NCI-H1048 (cell line): ENCODE measurements at places on chromosomes 7 and 10.
A peak's percentile ranks its signal among the peaks of the same experiment; 100 is the strongest.

DNA sequence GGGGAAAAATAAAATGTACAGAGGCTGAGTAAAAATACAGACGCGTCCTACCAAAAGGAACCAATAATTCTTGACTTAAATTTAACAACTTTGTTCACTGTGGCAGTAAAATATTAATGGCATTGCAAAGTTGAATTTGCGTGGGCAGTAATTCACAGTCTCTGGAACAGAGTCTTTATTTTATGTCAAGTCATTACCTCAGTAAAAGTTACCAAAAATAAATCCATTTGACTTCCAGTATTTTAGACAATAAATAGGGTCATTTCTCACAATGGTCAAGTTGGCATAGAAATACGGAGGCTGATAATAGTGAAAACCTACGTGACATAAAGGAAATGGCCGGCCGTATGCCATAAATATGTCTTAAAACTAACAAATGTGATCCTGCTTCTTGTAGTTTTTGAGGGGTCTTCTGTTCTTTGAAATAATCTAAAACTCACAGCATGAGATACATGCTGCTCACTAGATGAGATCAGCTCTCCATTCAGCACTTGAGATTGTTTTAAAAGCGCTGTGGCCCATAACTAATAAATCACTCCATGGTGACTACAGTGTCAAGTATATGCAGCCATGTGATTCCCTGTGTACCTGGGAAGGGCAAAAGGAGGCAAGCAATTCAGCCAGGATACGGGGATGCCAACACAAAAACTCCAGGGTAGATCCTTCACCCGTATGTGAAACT lies 75.3 kb downstream of the DOCK4 start:
- no peak for DNase-seq

- DNase-seq: no peak
These were observed 82.9 kb upstream of the WDR11 start for GRCh38 chr10:120768227-120768626.

GRCh38 chr7:100483722-100484672 lies at the start of gene NYAP1:
Gene NYAP1, plus strand, starts transcription at chr7:100483927. Its CDS starts 1,385 bp downstream, at chr7:100485312.
- peak; percentile 15 for DNase-seq

- peak; percentile 44 for DNase-seq
These were observed at the start of gene NRCAM for GRCh38 chr7:108455998-108456677. Gene NRCAM, minus strand, starts transcription at chr7:108456436. Its CDS starts 216,372 bp downstream, at chr7:108240064.

DNA sequence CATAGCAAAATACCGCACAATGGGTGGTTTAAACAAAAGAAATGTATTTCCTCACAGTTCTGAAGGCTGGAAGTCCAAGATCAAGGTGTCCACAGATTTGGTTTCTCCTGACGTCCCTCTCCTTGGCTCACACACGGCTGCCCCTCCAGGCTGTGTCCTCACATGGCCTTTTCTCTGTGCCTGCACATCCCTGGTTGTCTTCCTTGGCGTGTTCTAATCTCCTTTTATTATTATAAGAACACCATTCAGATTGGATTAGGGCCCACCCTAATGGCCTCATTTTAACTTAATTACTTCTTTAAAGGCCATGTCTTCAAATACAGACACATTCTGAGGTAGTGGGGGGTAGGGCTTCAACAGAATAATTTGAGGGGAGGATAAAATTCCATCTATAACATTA lies 87.9 kb downstream of the FZD1 start:
- DNase-seq: no peak

DNA sequence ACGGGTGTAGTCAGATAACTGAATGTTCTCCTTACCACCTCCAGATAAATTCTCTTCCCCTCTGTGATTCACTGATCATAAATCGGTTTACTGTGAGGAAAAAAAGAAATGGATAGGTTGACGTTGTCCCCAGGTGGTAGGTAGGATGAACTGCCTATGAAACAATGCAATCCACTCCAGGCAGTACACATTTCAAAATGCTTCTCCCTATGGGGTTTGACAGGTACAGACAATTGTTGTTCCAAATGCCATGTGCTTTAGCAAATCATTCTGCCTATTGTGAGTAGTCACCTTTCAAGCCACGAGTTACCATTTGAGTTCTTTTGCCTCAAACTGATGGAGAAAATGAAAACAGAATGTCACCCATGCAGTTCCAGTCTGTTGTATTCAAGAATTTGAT lies 21.8 kb downstream of the VIM start:
- no peak for DNase-seq

DNA sequence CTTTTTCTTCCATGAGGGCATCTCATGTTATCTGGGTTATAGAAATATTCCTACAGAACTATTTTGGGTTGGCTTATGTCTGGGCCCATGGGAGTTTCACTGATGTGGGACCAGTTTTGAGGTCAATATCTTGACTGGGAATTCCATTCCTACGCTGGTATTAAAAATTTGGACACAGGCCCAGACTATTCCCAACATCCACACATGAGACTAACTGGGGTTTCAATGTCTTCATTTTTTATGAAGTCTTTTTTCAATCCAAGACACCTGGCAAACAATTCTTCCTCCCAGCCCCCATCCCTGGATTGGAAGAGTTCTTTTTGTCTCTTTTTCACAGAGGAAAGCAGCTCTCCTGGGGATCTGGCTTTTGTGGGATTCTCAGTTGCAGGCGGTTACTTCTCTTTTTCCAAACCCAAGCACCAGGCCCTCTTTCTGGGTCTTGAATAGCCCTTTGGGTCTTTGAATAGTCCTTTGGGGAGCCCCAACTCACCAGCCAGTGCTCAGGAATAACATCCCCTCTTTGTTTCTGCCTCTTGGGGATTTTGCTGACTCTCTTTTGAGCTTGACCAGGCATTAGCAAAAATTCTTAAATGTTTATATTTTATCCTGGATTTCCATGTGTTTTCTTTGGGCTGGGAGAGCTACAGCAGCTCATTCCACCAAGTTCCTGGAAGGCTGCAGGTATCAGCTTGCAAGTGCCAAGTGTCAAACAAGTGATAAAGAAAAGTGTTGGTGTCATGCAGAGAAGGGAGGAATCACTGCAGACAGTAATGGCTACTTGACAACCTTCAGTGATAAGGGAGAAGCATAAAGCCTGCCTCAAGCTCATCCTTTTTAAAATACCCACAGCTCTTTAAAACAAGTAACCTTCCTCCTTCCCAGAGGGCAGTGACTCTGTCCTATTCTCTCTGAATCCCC lies 234.3 kb downstream of the ADAM12 start:
- DNase-seq: no peak

GRCh38 chr7:150992833-150993302 lies 2.1 kb downstream of the NOS3 start:
- no peak for DNase-seq

DNA sequence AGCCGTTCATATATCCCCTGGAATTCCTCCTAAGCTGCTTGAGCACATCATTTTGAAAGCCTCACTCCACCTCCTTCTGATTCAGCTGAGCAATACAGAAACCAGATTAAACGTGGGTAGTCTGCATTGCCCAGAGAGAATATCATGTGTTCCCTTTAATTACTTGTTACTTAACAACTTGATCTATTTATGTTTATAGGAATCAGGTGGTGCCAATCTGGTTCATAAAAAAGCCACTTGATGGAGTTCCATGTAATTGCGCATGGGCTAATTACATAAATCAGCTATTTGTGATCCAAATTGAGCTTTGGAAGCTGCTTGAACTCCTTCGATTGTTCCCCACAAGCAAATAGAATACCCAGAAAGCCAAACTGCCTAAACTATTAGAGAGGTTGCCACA lies 114.7 kb upstream of the ADCY1 start:
- no peak for DNase-seq

DNA sequence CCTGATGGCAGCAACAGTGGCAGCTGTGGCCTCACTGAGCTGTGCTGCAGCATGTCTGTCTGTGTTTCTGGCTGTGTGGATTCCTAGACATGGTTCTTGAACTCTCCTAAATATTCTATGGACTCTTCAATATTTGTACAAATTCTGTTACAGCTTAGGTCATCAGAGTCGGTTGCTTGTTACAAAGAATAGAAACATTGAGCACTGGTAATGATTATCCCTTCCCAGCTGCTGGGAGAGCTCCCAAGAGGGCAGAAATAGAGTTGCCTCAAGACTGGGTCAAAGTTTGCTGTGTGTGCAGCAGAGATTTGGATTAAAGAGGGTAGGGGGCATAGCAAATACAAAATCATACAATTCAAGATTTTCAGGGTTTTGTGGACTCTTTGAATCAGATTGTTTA lies 337.1 kb upstream of the AKR1E2 start:
- DNase-seq: no peak

GRCh38 chr7:39094731-39095130 lies 117.0 kb downstream of the POU6F2 start:
- no peak for DNase-seq

- DNase-seq: no peak
These were observed 98.3 kb downstream of the HBP1 start for GRCh38 chr7:107267138-107267537.

DNA sequence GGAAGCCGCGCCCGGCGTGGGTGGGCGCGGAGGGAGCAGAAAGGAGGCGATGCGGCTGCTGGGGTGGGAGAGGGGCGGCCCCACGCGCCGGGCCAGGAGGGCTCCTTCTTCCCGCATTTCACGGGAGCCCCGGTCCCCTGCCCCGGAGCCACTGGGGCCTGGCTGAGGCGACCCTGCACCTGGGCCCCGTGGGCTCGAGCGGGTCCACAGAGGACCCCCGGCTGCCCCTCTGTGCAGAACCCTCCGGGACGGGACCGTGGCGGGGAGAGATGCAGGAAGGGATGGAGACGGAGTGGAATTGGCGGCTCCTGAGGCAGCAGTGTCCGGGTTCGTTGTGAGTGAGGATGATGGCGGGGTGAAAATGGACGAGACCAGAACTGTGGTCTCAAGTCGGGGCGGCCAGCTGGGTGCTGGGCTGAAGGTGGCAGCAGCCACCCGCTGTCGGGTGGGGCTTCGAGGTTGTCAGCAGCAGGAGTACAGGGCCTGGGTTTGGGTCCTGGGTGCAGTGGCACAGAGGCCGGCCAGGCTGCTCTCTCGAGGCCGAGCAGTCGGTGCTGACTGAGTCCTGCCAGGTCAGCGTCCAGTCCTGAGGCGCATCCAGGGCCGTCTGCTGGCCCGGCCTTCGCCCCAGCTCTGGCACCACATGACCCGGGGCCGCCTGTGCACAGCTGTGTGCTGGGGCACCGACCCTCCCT lies 80.4 kb downstream of the VIPR2 start:
- DNase-seq: no peak

DNA sequence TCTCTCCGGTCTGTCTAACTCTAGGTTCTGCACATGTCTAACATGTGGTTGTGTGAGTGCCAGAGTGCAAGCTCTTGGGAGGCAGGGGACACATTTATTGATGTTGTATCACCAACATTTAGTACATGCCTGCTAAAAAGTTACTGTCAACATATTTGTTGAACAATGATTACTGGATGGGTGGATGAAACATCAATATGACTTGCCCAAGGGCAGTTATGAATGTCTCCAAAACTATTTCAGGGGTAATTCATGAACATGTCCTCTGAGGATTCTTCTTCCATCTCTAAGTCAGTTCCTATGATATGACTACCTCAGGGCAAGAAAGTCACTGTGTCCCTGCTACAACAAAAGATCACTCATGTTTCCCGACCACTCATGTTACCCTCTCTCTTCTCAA lies 91.3 kb upstream of the STEAP1B start:
- no peak for DNase-seq

- no peak for DNase-seq
These were observed 117.2 kb upstream of the ADCY1 start for GRCh38 chr7:45456747-45457524.

DNA sequence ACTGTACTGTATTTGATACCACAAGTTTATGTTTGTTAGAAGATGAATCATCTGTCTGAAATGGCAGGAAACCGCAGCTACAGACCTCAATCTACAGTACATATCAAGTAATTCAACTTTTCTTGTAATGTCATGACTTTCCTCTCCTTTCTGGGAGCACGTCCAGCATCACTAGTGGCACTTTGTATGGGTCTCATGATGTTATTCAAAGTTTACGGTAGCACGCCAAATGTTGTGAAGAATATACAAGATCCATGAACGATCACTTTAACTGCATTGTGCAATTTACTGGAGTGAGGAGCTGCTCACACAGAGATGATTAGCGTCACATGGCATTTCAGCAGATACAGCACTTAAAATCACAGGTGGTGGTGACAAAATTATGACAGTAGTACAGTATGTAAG lies 257.8 kb upstream of the GNAI1 start:
- DNase-seq: no peak

DNA sequence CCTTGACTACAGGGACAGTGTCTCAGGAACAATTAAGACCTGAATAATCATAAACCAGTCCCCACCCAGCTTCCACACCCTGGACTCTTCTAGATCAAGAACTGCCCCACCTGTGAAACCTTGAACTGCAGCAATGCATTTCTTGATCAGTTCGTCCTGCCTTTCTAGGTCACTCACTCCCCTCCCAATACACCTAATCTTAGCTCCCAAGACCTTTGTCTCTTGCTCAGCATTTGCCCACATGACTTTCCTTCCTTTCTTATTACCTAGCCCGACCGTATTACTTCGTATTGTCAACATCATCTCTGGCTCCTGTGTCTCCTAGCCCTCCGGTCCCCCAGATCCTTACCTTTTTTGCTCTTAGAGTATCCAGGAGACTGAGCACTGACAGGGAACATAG lies 5.5 kb upstream of the NAMPT start:
- DNase-seq: no peak

- DNase-seq: no peak
These were observed 761 bp downstream of the LGI1 start for GRCh38 chr10:93758508-93758885.

DNA sequence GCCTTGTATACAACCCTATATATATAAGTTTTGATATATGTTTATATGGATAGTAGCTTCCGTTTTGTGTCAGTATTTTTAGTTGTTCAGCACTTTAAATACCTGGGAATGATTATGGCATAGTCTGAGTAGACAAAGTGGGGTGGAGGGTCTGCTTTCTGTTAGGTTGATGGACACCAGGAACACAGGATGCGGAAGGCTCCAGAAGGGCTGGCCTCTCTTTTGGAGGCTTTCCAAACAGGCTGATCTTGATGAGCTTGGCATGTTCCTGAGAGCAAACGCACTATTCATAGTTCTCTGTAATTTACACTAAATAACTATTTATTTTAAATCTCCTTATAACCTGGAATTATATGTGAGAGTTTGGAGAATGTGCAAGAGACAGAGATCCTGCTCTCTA lies 12.7 kb downstream of the AKR1E2 start:
- no peak for DNase-seq

- no peak for DNase-seq
These were observed 69.8 kb upstream of the PIK3CG start for GRCh38 chr7:106795084-106795876.

DNA sequence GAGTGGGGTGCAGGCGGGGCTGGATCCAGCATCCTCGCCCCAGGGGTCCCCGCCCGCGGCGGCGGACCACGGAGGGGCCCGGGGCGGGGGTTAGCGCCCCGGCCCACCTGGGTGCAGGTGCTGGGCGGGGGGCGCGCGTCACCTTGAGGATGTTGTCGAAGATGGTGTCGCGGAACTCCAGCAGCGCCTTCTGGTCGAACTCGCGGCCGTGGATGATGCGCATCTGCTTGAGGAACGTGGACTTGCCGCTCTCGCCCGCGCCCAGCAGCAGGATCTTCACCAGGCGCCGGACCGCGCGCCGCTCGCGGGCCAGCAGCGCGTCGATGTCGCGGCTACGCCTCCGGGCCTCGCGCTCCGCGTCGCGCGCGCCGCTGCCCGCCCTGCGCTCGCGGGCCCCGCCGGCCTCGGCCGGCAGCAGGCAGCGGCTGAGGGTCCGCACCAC lies 376 bp downstream of the GNA12 start:
- DNase-seq: no peak

- no peak for DNase-seq
These were observed 27.7 kb downstream of the NCAPG2 start for GRCh38 chr7:158676906-158677305.

GRCh38 chr10:62554632-62555199 lies 180.5 kb downstream of the ZNF365 start:
- no peak for DNase-seq
